ENCODE measurements at places on chromosomes 7 and 10. TPM values are rescaled to one million over a fixed set of nuclear protein-coding genes. Genes with fewer than 3 reads are reported as not detected.

Gene SP8
- not detected for total RNA-seq

Gene SORCS1
- total RNA-seq = 7.3 TPM

Gene NPY
- not detected for total RNA-seq

Gene CYP3A5
- under 0.01 TPM for total RNA-seq

Gene TBXAS1
- total RNA-seq = 8.4 TPM

Gene PTTG1IP2
- not detected for total RNA-seq

Gene ERCC6
- total RNA-seq = 40.3 TPM

Gene TAS2R41
- total RNA-seq = not detected

Gene GPR141
- total RNA-seq = not detected

Gene STK31
- total RNA-seq = under 0.01 TPM

Gene C10orf143
- total RNA-seq = 0.33 TPM

Measured in melanocyte of skin (primary cell).